Cardiac fibroblast (primary cell): ENCODE measurements at places on chromosomes 4 and X.

DNA sequence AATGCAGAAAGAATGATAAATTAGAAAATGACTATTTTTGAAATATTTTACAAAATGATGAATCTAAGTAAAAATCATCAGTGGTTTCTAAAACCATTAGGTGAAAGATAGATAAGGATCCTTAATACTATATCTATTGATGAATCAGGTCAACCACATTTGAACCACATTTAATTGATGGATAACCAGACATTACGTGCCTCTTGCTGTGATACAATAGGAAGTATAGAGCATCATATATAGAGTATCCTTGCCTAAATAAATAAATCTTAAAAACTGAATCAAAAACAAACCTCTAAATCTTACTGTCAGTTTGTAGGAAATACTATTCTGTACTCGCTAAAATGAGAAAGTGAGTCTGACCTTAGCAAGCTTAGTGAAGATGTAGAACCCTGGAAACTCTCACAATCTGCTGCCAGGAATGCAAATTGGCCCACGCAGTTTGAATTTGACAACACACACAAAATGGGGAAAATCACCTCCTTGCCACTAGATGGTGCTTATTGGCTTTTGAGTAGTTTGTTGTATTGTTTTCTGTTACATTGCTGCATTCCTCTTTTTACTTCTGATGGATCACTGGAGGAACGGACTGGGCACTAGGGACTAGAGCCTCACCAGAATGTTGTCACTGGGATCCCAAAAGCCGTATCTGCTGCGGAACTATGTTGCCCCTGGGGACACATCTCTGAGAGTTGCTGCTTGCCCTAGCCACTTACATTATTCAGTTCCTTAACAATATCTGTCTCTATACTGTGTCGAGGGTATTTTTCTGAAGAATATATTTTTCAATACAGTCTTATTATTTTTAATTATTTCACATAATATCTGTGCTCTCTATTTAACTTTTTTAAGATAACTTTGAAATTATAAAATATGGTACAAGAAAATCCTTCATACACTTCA, 25.4 kb upstream of the SLAIN2 start:
- peak; percentile 83 for DNase-seq

GRCh38 chrX:20143111-20143510, 1.5 kb upstream of the EIF1AX start:
- no peak for DNase-seq

DNA sequence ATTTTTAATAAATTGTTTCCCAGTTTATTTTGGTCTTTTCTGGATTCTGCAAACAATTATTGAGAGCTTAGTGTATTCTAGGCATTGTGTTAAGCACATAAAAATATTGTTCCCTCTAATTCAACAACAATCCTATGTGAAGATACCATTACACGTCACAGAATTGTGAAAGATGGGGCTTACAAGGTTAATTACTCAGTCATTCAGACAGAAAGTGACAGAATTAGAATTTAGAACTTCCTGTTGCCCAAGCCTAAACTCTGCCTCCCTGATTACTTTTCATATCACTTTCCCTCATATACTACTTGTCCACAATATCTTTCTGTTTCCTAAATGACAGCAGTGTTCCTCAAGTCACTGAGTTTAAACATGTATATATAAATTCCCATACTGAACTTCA, 186.7 kb upstream of the VEGFC start:
- peak; percentile 10 for DNase-seq

- DNase-seq: no peak
Measured at GRCh38 chrX:105150557-105150956, 69.9 kb downstream of the TEX13A start.

GRCh38 chr4:7762376-7763030, 177.2 kb downstream of the AFAP1 start:
- DNase-seq: no peak

DNA sequence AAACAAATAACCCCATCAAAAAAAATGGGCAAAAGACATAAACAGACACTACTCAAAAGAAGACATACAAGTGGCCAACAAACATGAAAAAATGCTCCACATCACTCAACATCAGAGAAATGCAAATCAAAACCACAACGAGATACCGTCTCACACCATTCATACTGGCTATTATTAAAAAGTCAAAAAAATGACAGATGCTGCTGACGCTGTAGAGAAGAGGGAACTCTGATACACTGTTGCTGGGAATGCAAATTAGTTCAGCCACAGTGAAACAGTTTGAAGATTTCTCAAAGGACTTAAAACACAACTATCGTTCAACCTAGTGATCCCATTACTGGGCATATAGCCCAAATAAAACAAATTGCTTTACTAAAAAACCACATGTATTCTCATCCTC, 671.2 kb upstream of the FTHL17 start:
- DNase-seq: no peak

GRCh38 chrX:44871931-44872820, 812 bp upstream of the KDM6A start:
- DNase-seq: peak; percentile 18

DNA sequence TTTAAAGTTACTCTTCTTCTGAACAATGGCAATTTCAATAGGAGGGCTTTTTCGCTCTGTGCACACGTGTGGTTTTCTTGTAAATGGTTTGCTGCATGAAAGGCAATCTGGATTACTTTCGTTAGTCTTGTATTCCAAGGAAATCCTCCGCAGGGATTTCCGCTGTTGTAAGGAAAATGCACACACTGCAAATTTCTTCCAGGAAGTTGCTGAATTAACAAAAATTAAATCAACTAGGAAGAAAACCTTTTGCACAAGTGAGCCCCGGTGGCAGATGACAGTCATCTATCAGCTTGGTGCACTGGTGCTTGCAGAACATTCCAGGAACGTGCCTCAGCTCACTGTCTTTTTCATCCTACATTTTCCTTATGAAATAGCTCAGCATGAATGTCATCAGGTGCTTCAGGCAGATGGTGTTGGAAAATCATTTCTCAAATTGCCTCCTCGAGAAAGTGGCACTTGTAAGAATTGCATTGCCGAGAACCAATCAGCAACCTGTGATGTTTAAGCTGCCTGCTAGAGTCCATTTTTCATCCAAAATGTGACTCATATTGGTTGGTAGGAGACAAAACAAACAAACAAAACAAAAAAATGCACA, 272.4 kb upstream of the VCX start:
- no peak for DNase-seq

GRCh38 chr4:138804711-138805110, 210.9 kb upstream of the NOCT start:
- DNase-seq: no peak

- no peak for DNase-seq
Measured at GRCh38 chr4:22986262-22986661, 293.5 kb downstream of the GBA3 start.

DNA sequence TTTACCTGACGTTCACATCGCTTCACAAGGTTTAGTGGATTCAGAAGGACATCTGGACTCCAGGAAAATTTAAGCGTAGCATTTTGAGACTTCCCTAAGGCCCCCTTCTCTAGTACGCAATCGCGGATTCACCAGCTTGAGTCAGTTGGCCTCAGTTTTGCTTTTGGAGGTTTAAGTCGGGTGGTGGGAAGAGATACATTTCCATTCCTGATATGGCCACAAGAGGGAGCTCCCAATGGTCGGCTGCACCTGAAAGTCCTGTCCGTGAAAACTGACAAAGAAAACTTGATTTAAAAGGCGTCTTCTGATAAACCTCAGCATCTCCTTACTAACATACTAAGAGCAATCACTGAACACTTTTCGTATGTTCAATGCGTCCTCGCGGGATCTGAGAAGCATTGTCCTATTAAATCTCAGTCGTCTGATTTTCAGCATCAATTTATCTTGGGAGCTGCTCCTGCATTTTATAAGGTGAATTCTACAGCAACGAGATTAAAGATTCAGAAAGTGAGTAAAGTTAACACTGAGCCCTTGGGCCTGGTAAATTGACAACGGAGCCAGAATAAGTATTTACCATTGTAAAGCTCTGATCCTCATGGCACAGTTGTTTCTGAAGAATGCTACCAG, 50.6 kb downstream of the LGI2 start:
- DNase-seq: peak; percentile 82

DNA sequence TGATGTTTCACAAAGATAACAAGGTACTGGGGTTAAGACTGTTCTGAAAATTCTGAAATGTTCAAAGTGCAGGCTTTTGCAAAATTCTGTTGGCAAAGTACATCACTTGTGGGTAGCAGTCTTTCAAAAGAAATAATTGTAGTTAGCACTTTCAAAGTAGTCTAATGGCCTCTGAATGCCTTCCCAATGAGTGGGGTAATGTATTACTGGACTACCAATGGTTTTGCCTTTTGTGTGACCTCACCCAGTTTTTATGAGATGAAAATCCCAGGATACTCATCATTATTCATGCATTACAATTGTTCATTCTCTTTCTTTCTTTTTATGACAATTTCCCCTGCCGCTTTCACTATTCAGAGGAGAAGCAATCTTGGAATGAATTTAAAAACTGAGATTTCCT, 686.1 kb downstream of the GLUD2 start:
- DNase-seq: peak; percentile 11

GRCh38 chr4:140296335-140297220, 76.9 kb upstream of the SCOC start:
- DNase-seq: peak; percentile 75

DNA sequence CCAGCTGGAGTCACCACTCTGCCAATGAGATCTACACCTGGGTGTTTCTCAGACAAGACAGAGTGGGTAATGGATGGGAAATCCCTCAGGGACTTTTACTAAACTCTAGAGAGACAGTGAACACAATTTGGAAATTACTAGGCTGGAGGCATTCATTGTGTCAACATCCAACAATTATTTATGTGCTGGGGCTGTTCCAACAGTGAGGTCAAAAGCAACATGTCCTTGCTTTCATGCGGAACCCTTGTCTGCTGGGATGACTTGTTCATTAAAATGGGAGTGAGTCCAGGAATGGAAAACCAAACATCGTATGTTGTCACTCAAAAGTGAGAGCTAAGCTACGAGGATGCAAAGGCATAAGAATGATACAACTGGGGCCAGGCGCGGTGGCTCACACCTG, 54.0 kb downstream of the DRD5 start:
- no peak for DNase-seq

GRCh38 chr4:183074288-183074990, 24.6 kb upstream of the WWC2 start:
- peak; percentile 34 for DNase-seq

GRCh38 chrX:12950851-12951594, 23.9 kb upstream of the TMSB4X start:
- DNase-seq: peak; percentile 8

- peak; percentile 43 for DNase-seq
Measured at GRCh38 chr4:149140841-149141240, 674.8 kb downstream of the IQCM start.
